ENCODE measurements at places on chromosomes 11 and 22.

GRCh38 chr22:27616033-27616432 lies 185.5 kb downstream of the MN1 start:
- DNase-seq, result no peak

DNA sequence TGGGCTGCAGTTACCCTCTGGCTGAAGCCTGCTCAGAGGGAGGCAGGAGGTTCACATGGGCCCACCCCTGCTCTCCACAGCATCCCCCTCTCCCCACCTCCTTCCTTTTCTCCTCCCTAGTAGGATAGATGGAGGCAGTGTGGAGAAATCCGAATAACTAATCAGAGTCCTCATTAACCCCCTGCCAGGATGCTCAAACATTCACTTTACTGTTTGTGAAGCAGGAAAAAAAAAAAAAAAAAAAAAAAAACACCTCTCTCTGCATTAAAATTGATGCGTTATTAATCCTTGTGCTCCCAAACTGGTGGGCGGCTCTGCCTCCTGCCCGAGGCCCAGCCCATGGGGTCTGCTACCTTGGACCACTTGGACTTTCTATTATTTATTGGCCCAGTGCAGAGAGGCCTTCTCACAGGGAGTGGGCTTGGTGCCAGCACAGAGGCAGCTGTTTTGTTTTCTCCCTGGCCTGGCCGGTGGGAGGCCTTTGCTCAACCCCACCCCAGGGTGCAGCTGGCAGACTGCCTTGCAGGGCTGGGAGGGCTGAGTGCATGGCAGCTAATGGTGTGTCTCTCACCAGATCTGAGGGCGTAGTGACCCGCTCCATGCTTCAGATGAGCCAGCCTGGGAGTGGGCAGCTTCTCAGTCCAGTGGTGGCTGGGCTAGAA lies 150.7 kb downstream of the PKNOX2 start:
- DNase-seq, result no peak

- DNase-seq, result no peak
These were observed 253.7 kb upstream of the POU2AF2 start for GRCh38 chr11:110991661-110992355.

GRCh38 chr11:10236840-10237239 lies 57.2 kb downstream of the SBF2 start:
- DNase-seq, result no peak

DNA sequence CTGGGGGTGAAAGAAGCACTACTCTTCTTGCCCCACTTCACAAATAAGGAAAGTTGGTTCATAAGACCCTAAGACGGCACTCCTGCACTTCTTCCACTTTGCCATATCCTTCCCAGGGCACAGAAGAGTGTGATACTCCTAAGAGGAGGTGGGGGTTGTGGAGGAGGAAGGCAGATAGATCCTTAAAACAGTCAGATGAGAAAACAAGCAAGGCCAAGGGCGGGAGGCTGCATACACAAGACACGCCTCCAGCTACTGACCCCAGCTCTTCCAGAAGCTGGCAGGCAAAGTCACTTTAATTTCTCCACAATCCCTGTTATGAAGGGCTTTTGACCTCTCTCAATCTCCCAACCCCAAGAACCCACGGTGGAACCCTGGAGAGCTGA lies 1.6 kb upstream of the CHRM4 start:
- no peak for DNase-seq

DNA sequence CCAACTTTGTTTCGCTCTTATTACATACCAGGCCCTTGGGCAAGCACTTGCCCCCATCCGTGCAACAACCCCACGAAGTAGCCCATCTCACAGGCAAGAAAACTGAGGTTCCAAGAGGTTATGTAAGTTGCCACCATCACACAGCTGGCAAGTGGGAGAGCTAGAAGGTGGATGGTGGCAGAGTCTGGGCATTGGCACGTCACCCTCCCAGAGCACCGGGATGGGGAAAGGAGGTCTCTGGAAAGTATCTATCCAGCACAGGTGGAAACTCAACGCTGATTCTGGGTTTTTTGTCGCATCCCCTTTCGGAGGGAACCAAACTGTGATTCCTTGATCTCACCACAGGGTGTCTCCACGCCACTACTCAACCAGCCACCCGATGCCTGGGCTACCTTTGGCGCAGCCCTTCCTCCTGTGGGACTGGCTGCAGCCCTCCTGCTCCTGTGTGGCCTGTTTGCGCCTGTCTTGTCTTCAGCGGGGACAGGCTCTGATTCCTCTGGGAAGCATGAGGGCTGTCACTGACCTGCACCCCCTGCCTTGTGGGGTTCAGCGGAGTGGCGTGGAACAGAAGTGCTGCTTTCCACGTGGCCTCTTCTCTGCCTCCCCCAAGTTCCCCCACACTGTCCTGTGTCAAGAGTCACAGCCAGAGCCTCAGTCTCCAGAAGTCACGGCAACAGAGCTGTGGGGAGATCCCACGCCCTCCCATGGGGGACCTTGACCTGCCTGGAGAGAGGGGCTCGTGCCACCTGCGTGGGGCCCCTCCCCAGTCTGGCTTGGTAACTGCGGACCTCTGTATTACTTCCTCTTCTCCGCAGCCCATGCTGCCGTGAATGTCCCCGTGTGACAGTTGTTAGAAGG lies 34.4 kb upstream of the TRIM29 start:
- DNase-seq, result peak; percentile 54

GRCh38 chr11:1702506-1702905 lies 5.5 kb downstream of the KRTAP5-6 start:
- no peak for DNase-seq

GRCh38 chr11:131696690-131697089 lies 326.3 kb downstream of the NTM start:
- DNase-seq, result no peak

DNA sequence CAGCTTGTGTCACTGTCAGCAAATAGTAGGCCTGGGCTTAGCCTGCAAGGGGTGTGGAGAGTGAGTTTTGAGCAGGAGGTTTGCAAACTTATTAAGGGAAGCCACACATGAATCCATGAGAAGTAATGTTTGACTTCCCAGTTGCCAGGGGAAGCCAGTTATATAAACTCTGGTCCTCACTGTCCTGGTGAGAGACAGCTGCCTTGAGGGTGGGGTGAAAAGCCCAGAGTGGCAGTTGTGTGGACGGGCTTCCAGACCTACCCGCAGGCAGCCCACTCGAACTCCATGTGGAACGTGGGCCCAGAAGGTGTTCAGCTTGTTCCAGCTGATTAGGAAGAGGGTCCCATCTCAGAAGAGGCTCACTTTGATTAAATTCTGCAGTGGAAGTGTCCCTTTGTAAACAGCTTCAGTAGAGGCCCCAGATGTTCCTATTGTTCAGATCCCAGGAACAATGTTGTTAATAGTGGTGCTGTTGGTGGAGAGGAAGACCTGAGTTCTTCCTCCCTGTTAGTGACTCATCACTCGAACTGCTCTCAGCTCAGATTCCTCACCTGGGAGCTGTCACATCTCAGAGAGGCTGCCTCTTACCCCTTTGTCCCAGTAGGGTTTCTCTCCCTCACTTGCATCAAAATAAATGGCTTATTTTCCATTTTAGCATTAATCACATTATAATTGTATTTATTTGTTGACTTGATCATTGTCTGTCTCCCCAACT lies 63.4 kb downstream of the GRAMD1B start:
- DNase-seq, result no peak

GRCh38 chr11:119935349-119935925 lies 202.5 kb downstream of the TRIM29 start:
- no peak for DNase-seq

DNA sequence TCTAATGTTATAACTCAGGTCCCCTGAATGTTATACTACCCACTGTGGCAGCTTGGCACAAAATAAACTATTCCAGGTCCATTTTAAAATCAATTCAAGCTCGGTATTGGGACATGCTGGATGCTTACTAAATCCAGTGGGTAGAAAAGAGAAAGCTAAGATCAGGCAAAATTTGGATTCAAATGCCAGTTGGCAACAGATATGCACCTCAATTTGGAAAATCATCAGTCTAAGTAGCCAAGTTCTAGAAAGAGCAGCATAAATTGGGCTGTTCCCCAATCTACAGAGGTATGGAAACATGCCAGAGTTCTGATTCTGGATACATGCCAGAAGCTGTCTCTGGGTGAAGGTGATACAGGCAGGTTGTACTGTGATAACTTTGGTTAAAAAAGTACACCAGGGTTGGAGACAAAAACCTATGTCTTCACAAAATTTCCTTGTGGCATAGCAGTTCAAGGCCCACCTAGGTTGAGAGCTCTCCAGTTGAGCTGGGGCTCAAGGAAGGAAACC lies 427.8 kb downstream of the LRRC4C start:
- DNase-seq, result no peak

GRCh38 chr11:89498845-89499448 lies 7.8 kb upstream of the NOX4 start:
- DNase-seq, result no peak

GRCh38 chr11:130223291-130223971 lies 63.8 kb downstream of the ST14 start:
- no peak for DNase-seq

DNA sequence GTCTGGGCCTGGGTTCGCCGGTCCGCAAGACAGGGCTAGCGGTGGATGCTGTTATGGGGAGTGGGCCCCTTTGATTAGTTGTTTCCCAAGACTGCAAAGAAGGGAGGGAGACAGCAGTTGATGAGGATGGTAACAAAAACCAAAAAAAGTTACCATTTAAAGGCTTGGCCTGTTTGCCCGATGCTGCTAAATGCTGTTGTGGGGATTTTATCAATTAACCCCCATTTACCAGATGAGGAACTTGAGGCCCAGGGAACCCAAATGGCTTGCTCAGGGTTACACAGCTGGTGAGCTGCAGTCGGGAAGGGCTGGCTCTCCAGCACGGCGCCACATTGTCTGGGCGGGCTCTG lies 3.4 kb downstream of the TRPT1 start:
- no peak for DNase-seq

DNA sequence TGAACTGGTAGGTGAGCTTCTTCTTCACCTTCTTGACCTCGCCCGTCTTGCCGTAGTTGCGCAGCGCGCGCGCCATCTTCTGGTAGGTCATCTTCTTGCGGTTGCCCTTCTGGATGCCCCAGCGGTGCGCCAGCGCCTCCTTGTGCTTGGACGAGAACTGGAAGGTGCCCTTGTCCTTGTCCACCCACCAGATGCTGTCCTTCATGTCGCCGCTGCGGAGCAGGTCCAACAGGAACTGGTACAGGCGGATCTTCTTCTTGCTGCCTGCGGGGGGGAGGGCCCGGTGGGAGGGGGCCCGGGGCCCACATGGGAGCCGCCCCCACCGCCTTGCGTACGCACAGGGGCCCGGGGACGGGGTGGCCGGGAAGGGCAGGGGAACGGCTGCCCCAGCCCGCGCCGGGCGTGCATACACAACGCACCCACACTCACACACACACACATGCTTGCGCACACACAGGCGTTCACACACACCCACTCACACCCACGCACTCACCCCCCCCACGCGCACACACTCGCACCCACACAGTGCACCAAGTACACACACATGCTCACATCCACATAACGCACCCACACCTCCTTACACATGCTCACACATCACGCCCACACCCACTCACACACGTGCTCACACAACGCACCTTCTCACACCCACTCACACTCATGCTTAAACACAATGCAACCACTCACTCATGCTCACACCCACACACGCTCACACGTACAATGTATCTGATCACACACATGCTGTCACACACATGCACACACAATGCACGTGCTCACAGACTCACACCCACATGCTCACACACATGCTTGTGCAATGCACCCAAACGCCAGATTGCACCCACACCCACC lies 3.0 kb upstream of the MYBPC3 start:
- no peak for DNase-seq
